ENCODE measurements at places on chromosomes 2 and 18.

- no peak for DNase-seq
Observed at GRCh38 chr18:42184685-42185477, 229.8 kb downstream of the PIK3C3 start.

DNA sequence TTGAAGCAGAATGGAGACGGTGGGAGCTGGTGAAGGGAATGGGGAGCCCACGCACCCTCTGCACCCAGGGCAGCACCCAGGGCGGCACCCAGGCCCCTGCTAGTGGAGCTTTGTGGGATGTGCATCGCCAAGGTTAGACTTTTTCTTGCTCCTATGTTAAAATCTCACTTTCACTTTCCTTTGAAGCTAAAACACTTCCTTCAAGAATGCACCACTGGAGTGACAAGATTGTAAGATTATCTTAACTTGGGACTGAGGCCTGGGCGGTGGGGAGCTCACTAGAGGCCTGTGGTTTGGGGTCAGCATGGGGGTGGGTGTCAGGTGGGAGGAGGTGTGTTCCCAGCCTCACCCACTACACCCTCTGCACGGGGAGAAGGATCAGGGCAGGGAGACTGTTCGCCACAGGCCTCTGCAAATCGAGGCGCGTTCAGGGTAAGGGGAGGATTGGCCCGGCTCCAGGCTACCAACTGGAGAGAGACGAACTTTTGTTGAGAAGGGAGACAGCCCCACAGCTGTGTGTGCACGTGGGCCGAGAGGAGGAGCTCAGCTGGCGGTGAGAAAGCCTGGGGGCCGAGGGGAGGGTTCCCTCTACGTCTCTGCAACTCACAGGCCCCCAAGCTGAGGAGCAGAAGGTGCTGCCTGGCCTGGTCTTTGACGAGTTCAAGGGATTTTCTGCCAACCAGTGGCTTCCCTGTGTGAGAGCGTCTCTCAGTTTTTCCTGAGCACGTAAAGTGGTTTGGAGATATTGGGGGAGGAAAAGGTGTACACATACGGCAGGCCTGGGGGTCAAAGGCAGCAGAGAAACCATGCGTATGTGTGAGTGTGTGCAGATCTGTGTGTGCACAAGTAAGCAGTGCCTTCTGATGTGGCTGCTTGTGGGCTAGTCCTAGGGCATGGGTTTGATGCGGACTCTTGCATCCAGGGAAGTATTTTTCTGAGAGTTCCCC is 147.7 kb downstream of the KLHL29 start:
- no peak for DNase-seq

DNA sequence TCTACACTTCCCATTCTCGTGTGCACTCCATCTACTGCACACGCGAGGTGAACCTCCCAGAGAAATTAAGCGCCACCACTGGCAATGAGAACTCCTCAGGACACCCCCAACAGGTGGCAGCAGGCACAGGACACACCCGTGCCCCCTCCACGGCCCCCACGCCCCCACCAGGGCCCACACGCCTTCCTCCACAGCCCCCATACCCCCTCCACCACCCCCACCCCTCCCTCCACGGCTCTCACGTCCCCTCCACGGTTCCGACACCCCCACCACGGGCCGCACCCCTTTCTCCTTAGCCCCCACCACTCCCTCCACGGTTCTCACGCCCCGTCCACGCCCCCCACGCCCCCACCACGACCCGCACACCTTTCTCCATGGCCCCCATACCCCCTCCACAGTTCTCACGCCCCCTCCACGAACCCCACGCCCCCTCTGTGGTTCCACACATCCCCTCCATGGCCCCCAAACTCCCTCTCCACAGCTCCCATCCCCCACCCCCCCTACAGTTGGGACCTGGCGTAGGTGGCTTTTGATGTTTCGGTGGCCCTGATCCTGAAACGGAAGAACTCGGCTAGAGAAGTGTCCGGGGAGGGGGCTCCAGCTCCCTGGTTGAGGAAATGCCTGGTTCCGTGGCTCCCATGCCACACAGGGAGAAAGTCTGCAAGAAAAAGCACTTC is 110.8 kb downstream of the ZNF516 start:
- DNase-seq = no peak

DNA sequence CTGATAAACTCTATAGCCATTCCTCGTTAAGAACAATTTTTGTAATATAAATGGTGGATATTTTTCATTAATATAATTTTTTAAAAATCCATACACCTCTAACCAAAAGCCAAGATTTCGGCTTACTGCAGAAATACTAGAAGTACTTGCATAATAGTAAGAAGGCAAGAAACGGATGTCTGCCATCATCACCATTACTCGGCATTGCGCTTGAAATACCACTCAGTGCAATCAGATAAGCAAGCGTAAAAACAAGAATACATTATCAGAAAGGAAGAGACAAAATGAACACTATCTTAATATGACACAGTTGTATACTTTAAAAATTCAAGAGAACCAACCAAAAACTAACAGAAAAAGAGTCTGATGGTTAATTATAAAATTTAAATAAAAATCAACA is 15.2 kb upstream of the BOLA3 start:
- no peak for DNase-seq

- no peak for DNase-seq
Observed at GRCh38 chr2:44295633-44296359, 20.5 kb downstream of the SLC3A1 start.

GRCh38 chr2:113724010-113724409 is 32.4 kb downstream of the SLC35F5 start:
- DNase-seq = no peak

GRCh38 chr18:40163254-40163653 is 1791.8 kb upstream of the PIK3C3 start:
- no peak for DNase-seq

Data from RKO (cell line).